Stimulated activated CD4-positive, alpha-beta T cell treated with anti-CD3 and anti-CD28 coated beads, Interleukin-12 subunit alpha, Interleukin-12 subunit beta, amount 100 ng/mL, for 24 hours (primary cell): ENCODE measurements at places on chromosomes 13 and 19.

DNA sequence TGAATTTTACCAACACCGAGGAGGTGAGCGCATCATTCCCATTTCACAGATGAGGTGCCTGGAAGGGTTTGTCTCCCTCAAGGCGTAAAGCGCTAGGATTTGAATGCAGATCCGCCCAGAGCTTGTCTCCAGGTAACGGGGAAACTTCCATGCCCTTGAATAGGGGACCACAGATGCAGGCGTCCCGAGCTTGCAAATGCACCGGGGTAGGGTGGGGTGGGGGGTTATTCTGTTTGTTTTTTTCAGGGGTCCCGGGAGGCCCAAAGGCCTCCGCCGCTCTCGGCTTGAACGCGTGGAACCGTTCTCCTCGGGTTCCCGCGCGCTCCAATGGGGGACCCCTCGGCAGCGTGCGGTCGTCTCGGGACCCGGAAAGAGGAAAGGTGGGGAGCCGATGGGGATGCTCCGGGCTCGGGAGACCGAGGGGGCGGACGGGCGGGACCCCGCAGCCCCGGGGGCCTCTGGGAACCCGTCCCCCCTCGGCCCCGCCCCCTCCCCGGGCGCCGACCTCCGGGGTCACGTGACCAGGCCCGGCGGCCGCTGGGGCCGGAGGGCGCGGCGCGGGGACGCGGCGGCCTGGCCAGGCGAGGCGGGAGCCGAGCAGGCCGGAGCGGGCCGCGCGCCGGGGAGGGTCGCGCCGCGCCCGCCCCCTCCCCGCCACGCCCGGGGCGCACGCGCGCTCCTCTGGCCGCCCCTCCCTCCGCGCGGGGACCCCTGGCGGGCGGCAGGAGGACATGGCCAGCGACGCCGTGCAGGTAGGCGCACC is at the start of gene PKN1:
Gene PKN1, plus strand, starts transcription at position 516 of the 763 bp plus-strand sequence. Its CDS starts 216 bp downstream, at position 732.
- no peak for DNase-seq

GRCh38 chr13:33855371-33855895 is 37.5 kb downstream of the RFC3 start:
- no peak for DNase-seq

DNA sequence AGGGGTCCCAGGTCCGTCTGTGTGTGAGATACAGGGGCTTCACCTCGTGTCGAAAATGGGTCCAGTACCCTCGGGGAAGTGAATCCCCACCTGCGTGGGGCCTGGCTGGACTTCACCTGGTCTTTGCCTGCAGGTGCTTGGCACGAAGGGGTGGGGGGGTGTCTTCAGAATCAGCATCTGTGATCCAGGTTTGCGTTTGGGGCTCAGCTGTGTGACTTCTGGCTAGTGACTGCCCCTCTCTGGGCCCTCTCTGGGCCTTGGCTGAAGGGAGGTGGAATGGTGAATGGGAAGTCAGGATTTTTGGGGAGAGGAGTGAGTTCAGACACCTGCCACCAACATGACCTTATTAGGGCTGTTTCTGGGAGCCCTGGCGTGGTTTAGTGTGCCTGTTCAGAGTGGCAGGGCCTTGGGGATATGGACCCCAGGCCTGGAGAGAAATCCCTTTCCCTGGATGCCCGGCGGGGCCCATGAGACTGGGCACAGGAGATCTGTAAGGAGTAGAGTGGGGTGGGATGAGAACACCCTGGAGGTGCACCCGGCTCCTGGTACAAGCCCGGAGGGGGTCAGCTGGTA is 2.7 kb downstream of the CELF5 start:
- DNase-seq = no peak

- no peak for DNase-seq
These were observed 19.2 kb downstream of the FCGBP start for GRCh38 chr19:39915101-39915847.

DNA sequence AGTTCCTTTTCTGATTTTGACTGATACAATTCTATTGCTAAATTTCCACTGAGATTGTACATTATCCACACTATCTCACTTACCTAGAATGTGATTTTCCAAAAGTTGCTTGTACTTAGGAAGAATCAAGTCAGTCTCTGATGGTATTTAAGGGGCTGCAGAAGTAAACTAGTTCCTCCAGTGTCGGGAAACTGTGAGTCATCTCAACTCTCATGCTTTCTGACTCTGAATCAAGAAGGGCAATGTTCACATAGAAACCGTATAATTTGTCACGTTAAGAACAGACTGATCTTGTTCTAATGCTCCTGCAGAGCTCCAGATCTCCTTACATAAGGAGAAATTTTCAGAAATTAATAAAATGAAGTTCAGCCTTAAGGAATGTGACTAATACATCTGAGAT is 369.3 kb downstream of the KLF5 start:
- DNase-seq = no peak

- no peak for DNase-seq
These were observed 46.4 kb downstream of the SOX1 start for GRCh38 chr13:112113348-112113747.

DNA sequence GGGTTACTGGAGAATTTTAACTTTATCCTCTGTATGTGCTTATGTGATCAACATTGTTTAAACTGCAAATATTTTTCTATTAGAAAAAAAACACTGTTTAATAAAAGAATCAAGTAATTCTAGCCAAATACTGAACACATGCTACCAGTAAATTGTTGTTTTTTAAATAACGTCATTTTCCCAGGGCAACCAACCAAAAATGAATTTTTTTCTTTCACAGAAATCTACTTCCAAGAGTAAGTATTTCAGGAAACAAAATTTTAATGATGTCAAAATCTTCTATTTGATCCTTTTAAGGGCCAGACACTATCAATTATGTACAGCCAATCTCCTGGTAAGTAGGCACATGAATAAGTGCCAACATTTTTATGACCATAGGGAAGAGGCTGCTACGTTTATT is 57.1 kb downstream of the TUBGCP3 start:
- no peak for DNase-seq

DNA sequence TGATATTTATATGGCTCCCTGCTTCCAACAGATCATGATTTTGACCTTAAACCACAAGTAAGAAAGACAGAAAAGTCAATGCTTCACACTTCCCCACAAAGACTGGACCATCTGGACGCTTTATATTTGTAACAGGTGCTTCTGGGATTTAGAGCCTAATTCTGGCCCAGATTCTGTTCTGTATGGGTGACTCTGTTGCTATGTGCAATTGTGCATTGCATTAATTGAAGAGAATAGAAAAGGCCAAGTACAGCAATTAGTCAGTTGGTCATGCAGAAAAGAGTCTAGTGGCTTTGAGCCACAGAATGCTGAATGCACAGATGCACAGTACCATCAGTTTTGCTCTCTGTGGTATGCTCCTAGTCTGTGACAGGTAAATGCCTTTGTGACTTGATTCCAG is 657.4 kb upstream of the ATXN8OS start:
- no peak for DNase-seq

GRCh38 chr13:97515643-97516042 is 81.7 kb downstream of the RAP2A start:
- no peak for DNase-seq

GRCh38 chr13:41212881-41213280 is 18.5 kb upstream of the KBTBD7 start:
- no peak for DNase-seq
